B cell (primary cell): ENCODE measurements at places on chromosomes 2 and 18.

- no peak for DNase-seq
These were observed 82.1 kb downstream of the EIF2AK3 start for GRCh38 chr2:88545118-88545517.

- no peak for DNase-seq
These were observed 4.3 kb upstream of the INO80C start for GRCh38 chr18:35502052-35502451.

- no peak for DNase-seq
These were observed 362.3 kb downstream of the FBXO15 start for GRCh38 chr18:73785300-73785699.

- DNase-seq: no peak
These were observed 149.7 kb downstream of the EN1 start for GRCh38 chr2:118697781-118698180.

- DNase-seq: no peak
These were observed 108.9 kb upstream of the NABP1 start for GRCh38 chr2:191569025-191569424.

- no peak for DNase-seq
These were observed 213.2 kb downstream of the KCNJ3 start for GRCh38 chr2:154911729-154912128.

DNA sequence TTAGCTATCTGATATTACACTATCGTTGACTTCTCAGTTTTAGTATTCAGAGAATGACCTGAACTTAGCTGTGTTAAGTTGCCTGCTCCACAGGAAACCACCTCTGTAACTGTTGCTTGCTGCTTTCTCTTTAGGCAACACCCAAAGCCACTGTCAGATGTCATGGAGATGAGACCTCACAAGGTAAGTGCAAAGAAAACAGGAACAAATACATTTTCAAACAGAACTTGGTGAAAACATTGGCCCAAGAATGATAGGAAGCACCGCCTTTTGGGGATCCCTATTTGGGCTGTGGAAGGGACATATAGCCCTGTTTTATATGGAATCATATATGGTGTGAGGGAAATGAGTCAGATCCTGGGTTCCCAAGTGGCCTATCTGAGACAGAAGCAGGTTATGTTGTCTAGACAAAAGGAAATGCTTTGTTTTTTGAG lies 143.4 kb downstream of the UBE2E3 start:
- peak; percentile 62 for DNase-seq

- no peak for DNase-seq
These were observed 60.6 kb downstream of the PTPN4 start for GRCh38 chr2:119820275-119820674.

- peak; percentile 36 for DNase-seq
These were observed 59.5 kb downstream of the PUM2 start for GRCh38 chr2:20291106-20291564.

DNA sequence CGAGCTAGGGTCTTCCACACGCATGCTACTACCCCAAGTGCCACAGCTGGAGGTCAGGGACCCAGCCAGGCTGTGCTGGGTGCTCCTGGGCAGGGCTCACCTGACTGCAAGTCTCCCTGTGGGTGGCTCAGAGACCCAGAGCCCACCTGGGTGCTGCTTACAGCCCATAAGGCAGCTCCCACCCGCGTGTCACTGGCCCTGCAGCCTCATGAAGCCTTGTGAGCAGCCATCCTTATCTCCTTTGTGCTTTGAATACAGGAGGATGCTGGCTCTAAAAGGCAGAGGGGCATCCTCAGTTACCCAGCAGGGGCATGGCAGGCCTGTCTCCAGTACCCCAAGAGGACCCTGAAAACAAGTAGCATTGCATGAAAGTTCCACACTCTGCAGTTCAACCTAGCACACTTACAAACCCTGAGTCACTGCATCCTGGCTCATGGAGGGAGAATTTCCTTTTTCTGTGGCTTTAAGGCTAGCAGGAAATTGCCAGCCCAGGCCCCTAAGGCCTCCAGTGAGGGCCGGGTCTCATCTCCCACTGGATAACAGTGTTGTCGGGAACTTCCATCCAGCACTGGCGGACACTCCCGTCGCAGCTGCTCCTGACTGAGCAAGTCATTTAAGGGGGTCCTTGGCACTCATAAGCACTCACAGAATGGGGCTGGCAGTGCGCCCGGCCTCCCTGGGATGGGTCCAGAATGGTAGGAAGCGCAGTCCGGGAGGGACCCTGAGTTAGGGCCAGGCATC lies 137.1 kb downstream of the RPIA start:
- DNase-seq: no peak

- no peak for DNase-seq
These were observed 37.9 kb downstream of the SEMA4F start for GRCh38 chr2:74691929-74692328.

GRCh38 chr2:8322634-8323033 lies 359.2 kb upstream of the ID2 start:
- no peak for DNase-seq

DNA sequence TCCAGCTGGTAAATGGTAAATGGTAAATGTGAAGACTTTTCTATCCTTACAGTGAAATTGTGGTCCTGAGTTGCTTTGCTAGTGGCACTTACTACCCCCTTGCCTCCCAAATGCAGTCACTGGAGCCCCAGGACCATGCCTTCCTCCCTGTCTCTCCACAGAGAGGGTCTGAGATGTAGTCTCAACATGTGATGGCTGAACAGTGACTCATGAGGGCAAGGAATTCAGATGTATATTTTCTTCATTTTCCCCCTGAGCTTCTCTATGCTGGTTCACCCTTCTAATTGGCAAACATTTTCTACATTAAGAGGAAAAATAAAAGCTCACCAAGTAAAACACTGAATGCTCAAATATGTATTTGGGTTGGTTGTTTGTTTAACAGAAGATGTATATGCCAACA lies 232.0 kb downstream of the SH3BP4 start:
- no peak for DNase-seq

GRCh38 chr2:200471928-200472645 lies 37.8 kb downstream of the KCTD18 start:
- DNase-seq: no peak

DNA sequence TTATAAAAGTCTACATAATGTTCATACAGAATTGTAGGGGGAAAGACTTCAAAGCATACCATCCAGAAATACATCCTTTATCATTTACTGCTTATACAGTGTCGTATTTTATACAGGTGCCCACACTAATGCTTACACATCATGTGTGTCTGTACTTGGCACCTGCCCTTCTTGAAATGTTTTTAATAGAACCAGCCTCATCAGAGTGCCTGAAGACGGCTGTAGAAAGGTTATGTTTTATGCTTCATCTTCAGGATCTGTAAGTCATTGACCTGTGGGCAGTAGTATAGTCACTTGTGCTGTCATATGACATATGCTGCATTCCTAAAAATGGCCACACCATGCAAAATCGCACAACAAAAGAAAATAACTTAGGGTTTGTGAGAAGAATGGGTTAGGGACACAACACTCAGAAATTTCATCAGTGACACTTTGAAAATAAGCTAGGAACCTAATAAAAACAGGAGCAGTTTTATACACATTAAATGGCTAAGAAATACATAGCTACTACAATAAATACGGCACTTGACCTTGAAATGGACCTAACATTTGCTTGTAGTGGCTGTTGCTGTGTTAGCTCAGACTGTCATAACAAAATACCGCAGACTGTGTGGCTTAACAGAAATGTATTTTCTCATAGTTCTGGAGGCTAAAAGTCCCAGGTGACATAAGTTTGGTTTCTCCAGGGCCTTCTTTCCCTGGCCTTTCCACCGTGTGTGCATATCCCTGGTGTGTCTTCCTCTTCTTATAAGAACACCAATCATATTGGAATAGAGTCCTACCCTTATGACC lies 112.6 kb downstream of the CERS6 start:
- DNase-seq: no peak

- no peak for DNase-seq
These were observed 165.6 kb downstream of the KLHL29 start for GRCh38 chr2:23550553-23550952.

DNA sequence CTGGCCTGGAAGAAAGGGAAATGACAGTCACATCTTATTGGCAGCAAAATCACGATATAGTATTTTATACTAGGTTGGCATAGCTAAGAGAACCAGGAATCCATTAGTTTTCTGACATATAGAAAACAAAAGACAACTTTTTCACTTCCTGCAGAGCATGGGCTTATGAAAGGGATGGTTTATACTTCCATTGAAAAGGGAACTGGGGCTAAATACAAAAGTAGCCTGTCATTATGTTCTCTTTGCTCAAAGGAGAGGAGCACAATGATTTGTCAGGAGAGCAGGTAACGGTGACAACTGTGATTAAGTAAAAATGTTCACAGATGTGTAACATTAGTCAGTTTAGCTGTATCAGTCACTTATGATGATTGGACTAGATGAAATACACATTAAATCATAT lies 46.4 kb downstream of the SLC25A12 start:
- DNase-seq: no peak

GRCh38 chr2:33444967-33445366 lies 31.5 kb upstream of the RASGRP3 start:
- DNase-seq: no peak

- no peak for DNase-seq
These were observed 580.0 kb downstream of the RNF144A start for GRCh38 chr2:7497178-7497577.

DNA sequence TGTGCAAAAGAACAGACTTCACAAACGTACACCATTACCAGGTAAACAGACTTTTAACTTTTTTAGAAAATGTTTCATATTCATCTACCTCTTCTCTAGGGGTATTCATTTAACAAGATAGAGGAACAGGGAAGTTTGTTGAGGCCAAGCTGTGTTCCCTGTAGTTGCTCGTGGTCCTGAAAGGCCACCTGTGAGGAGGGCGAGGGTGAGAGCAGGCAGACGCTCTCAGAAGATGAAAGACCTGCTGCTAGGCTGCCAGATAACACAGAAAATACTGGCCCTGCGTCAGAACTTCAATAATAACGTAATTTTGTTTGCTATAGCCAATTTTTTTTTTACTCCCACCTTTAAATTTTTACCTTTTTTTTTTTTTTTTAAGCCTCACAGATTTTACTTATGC lies 42.0 kb downstream of the SOCS6 start:
- DNase-seq: no peak

- no peak for DNase-seq
These were observed 130.1 kb upstream of the EFEMP1 start for GRCh38 chr2:56053679-56054078.

- DNase-seq: peak; percentile 58
These were observed 37.9 kb downstream of the MTERF4 start for GRCh38 chr2:241064008-241064801.

DNA sequence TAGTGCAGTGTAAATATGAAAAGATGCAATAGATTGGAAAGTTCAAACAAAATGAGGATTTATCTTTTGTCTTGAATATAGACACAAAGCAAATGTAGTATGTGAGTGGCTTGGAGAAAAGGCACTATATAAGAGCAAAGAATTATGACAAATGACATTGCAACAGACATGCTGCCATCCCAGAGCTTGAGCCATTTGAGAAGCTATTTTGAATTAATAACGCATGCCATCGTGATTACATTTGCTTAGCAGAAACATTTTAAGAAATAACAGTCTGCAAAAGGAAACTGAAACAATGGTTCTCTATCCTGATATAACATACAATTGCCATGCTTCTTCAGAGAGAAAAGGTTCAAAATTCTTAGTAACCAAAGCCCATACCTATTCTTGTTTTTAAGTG lies 677.1 kb downstream of the ZEB2 start:
- DNase-seq: no peak

DNA sequence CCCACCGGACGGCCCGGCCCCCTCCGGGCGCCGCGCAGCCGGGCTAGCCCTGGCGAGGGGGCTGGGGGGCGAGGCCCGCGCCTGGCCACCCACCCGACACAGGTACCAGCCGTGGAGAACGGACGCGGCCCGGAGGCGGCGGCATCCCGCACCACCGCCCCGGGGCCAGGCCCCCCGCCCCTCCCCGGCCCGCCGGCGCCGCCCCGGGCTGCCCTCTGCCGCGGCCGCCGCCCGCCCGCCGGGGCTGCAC lies 405 bp downstream of the SOS1 start:
- DNase-seq: no peak

- no peak for DNase-seq
These were observed 74.5 kb downstream of the LRRFIP1 start for GRCh38 chr2:237701859-237702390.

DNA sequence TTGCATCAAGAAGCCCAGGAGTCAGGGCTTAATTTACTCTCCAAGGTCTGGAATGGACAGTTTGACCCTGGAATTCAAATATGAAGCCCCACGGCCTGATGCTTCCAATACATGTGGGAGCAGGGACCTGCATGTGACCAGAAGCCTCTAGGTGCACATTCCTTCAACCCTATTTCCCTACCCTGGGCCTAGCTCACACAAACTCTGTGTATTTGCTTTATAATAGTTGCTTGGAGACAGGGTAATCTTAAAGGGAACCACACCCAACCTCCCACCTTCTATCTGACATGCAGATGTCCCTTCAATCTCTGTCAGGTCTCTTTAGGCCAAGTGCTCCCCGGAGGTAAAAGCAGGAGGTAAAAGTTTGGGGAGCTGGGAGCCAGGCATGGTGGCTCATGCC lies 55.4 kb upstream of the PPP1CB start:
- DNase-seq: no peak

DNA sequence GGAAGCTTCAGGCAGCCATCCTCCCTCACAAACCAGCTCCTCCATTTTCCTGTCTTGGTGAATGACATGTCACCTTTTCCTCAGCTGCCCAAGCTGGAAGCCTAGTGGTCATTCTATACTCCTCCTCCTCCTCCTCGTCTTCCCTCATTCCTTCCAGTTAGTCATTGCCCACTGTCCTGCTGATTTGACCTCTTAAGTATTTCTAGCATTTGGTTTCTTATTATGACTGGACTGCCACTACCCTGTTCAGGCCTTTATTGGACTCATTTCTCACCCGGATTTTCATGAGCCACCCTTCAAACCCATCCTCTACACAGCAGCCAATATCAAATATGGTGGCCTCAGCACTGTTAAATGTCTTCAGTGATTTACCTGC lies 21.9 kb upstream of the MGAT5 start:
- DNase-seq: no peak

- DNase-seq: no peak
These were observed 59.0 kb downstream of the CCDC68 start for GRCh38 chr18:54900290-54900689.

GRCh38 chr2:47490406-47490805 lies 87.5 kb downstream of the MSH2 start:
- no peak for DNase-seq

GRCh38 chr18:58348517-58348916 lies 280.4 kb downstream of the ALPK2 start:
- no peak for DNase-seq

DNA sequence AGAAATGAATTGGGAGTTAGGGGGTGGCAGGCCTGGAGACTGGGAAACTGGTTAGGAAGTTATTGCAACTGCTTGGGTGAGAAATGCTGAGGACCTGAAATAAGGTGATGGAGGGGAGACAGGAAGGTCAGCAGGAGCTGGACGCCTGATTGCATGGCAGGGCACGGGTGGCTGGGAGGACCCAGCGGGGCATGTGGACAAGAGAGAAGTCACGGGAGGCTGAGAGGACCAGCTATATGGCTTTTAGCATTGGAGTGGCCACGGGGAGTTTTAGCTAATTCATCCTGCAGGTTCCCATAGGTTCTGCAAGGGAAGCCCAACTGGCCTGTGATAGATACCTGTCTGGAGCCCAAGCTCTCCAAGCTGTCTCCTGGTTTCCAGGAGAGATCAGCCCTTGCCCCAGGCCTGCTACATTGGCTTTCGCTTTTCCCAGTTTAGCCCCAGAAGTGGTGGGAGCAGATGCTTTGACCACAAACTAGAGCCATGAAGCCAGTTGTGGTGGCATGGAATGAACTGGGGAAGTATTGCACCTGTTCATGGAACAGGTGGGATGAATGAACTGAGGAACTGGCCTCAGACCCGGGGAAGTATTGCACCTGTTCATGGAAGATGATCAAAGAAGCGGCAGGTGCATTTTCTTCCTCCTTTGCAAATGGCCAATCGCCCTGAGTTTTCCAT lies 93.6 kb upstream of the TAF1B start:
- no peak for DNase-seq

GRCh38 chr2:105677901-105678300 lies 66.8 kb upstream of the NCK2 start:
- no peak for DNase-seq
